ENCODE measurements at places on chromosomes 1 and 21. TPM values are rescaled to one million over a fixed set of nuclear protein-coding genes. Genes with fewer than 3 reads are reported as not detected.

DNA sequence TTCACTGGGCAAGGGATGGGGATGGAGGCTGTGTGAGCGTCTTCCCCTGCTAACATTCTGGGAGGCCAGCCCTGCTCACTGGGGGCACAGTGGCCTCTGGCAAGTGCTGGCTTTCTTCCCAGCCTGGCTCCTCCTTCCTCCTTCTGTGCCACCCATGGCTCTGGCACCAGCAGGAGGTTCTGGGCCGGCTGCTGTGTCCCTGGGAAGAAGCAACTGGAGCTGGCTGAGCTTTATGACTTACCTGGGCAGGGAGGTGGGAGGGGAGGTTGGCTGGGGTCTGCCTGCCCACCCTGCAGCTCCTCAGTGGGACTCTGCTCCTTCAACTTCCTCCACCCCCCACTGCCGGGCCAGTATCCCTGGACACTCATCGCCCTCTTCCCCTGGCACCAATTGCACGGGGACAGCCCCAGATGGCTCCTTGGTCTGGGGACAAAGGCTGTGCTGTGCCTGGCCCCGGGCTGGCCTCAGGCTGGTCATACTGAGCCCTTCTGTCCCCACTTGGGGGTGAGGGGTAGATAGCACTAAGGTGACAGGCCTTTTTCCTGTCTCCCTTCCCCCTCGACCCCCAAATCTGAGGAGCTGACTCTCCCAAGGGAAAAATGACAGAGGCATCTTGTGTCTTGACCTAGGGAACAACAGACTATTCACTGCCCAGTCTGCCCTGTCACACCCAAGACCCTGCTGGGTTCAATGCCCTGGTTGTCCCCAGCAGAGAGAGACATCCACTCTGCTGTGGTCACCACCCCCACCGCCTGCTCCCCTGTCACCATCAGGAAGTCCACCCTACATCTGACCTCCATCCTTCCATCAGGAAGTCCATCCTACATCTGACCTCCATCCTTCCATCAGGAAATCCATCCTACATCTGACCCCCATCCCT is 14.4 kb downstream of the CDK18 start:
- no peak for DNase-seq

The TSPAN1 gene
- 2.7 TPM for total RNA-seq

DNA sequence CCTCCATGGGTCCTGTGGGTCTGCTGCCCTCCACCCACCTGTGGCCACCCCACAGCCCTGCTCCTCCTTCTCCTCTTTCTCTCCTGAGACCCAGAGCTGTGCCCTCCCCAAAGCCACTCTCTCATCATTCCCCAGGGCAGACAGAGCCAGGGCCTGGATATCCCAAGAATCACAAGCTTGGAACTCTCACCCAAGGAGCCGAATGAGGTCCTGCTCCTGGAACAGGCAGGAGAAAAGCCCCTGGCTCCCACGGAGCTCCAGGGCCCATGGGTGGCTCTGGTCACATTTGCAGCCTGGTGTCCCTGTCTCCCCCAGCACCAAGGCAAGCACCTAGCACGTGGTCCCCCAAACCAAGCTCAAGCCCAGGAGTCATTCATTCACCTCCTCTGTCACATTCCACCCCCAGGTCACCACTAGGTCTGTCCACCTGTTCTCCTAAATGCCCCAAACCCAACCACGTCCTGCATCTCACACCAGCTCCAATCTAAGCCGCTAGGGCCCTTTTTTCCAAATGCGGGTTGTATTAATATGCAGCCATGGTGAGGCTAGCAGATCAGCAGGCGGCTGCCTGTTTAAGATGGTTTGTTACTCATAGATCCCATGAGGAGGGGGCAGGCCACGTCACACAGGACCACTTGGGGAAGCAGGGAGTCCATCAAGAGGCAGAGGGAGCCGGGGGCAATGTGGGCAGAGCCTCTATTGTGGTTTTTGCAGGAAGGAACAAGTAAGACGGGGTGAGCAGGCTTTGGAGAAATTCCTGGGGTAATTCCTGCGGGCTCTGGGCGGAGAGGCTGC is 215.5 kb upstream of the VAMP3 start:
- no peak for DNase-seq

The DNALI1 gene
- 1.2 TPM for total RNA-seq

The LCE3E gene
- not detected for total RNA-seq

DNA sequence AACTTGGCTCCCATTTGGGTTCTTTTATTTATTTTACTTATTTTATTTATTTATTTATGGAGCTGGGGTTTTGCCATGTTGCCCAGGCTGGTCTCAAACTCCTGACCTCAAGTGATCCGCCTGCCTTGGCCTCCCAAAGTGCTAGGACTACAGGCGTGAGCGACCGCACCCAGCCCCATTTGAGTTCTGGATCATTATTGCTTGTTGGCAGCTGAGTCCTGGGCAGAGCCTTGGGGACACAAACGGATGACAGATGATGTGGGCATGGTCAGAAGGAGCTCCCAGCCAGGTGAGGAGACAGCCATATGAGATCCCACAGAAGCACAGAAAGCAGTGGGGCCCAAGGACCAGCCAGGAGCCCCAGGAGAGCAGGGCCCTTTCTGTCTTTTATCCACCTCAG is 254.0 kb downstream of the MATN1 start:
- peak; percentile 13 for DNase-seq

The AMY2A gene
- not detected for total RNA-seq

- DNase-seq, result no peak
Measured at GRCh38 chr21:28489162-28489561, 503.5 kb downstream of the LTN1 start.

- DNase-seq, result no peak
Measured at GRCh38 chr1:6777813-6778212, 7.4 kb upstream of the CAMTA1 start.

DNA sequence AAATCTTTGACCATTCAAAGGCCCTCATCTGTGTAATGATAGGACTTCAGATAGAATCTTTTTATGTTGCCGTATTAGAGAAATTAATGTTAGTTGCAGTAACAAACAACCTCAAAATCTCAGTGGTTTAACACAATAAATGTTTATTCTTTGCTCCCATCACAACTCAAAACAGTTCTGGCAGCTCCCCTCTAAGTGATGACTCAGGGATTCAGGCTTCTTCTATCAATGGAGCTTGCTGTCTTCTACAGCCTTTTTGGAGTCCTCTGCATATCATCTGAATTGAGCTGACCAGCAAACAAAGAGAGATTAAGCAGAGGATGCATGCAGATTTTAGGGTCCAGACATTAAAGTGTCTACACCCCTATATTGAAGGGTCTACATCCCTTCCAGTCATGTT is 59.1 kb upstream of the RAB3GAP2 start:
- DNase-seq, result no peak
